Erythroblast (primary cell): ENCODE measurements at places on chromosomes 5 and 9.

DNA sequence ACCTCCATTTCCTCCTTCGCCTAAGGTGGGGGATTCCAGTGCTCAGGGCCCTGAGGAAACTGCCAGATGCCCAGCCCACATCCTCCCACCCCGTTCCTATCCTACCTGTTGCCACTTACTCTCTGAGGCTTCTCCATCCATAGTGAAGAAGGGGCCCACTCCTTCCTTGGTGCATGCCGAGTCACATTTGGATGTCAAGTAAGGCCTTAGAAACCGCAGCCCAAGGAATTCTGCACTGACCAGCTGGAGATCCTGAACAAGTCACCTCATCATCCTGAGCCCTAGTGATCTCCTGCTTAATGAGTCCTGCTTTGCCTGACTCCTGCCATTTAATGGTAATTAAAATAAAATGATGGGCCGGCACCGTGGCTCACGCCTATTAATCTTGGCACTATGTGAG lies 6.7 kb upstream of the TNIP1 start:
- no peak for DNase-seq

- DNase-seq: no peak
Observed at GRCh38 chr9:133370685-133371084, 5.2 kb downstream of the SURF4 start.

GRCh38 chr9:6925836-6926235 lies 168.1 kb downstream of the KDM4C start:
- no peak for DNase-seq

DNA sequence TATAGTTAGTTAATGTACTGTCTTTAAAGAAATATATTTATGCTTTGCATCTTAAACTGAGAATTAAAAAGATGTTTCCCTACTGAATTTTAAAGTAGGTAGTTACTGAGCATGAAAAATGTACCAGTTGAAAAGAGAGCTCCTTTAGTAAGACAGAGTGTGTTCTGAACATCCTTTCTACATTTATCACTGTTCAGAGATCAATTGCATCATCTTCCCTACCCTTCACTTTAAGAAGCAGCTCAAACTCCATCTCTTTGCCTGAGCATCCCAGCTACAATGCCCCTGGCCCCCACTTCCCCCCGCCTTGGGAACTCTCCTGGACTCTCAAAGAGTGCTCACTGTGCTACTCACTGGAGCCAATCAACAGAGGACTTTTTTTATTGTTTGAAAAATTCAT lies 164.7 kb downstream of the GNAQ start:
- DNase-seq: peak; percentile 7

GRCh38 chr5:14413331-14413750 lies 168.3 kb upstream of the OTULINL start:
- DNase-seq: no peak

DNA sequence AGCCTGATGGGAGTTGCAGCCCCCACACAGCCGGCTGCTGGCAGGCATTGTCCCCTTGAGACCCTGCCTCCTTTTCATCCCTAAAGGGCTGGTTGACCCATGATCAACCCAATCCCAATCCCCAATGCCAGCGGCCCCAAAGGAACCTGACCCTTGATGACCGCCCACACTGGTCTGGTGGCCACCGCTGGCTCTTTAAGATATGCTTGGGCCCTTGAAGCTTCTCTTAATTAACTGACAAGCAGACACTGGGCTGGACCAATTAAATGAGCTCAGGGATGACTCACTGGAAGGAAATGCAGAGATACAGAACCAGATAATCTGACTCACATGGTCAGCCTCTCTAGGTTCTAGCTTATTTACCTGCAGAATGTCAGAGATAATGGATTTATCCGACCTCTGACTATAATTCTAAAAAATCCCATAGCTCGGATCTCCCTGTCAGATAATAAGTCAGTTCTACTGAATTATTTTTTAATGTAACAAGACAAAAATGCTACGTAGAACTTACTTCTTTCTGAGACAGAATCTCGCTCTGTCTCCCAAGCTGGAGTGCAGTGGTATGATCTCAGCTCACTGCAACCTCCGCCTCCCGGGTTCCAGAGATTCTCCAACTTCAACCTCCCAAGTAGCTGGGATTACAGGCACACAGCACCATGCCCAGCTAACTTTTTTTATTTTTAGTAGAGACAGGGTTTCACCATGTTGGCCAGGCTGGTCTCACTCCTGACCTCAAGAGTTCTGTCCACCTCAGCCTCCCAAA lies 11.1 kb upstream of the MLANA start:
- DNase-seq: peak; percentile 55

GRCh38 chr5:172594431-172594830 lies 46.6 kb upstream of the NEURL1B start:
- no peak for DNase-seq

DNA sequence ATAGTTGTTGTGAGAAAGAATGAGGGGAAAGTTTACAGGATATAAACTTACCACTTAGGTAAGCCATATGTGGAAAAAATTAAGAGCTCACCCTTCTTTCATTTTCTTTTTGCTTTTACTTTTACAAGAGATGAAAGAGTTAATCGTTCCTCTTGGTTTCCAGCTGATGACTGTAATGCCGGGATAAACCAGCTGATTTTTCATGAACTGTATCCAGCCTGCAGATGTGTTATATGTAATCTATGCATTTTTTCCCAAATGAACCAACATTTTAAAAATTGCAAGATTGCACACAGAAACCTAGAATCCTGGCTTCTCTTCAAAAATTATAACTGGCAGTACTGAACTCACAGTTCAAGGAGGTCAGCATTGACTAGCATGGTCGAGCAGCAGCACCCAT lies 185.9 kb downstream of the GRIA1 start:
- no peak for DNase-seq

DNA sequence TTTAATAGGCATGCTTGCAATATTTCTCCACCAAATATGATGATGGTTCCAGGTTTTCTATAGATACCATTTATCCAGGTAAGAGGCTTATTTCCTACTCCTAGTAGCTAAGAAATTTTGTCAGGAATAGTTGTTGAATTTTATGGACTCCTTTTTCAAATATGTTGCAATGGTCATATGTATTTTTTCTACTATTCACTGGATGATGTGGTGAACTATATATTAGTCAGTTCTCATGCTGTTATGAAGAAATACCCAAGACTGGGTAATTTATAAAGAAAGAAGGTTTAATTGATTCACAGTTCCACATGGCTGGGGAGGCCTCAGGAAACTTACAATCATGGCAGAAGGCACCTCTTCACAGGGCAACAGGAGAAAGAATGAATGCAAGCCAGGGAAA lies 141.1 kb upstream of the NR3C1 start:
- DNase-seq: no peak

DNA sequence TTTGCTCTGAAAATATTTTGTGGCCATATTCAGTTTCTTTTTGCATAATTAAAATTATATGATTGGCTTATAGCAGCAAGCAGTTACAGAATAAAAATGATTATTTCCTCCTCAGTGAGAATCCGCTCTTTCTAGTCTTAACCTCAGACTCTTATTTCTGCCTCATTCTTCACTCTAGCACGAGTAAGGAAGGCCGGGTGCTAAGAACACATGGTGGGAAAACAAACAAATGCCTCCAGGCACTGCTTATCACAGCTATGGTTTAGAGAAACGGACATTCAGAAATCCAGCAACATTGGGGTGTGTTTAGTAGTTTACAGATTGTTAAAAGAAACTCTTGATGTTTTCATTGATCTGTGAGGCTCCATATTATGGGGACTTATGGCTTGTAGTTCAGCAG lies 168.7 kb downstream of the KDM4C start:
- DNase-seq: no peak
